ENCODE measurements at places on chromosomes 7 and 10. TPM values are rescaled to one million over a fixed set of nuclear protein-coding genes. Genes with fewer than 3 reads are reported as not detected.

SPAG6 gene
- not detected for polyA plus RNA-seq

GRCh38 chr10:81367132-81367531, 507.9 kb upstream of the NRG3 start:
- DNase-seq, result no peak

DNA sequence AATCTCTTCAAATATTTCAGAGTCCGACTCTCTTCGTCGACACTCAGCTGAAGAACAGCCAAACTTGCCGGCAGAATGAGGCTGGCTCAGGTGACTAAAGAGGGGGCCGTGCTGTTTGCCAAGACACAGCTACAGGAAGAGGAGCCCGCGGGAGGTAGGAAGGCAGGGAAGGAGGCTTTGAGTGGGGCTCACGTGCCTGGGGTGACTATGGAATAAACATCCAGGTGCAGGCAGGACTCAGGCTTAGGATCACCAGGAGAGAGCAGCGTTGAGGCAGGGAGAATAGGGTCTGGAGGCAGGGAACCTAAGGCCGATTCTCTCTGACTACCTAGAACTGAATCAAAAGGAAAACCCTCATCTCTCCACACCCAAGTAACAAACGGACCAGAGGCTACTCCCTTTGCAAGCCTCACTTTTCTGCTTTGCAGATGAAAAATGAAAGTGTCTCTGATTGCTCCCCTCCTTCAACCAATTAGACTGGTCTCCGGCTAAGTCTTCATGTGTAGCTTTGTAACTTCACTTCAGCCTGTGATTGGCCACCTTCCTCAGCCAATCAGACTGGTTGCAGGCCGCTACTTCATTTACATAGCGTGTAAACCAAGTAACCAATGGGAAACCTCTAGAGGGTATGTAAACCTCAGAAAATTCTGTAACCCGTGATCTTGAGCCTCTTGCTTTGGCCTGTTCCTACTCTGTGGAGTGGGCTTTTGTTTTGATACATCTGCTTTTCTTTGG, 19.7 kb upstream of the BNIP3 start:
- DNase-seq, result no peak

DNA sequence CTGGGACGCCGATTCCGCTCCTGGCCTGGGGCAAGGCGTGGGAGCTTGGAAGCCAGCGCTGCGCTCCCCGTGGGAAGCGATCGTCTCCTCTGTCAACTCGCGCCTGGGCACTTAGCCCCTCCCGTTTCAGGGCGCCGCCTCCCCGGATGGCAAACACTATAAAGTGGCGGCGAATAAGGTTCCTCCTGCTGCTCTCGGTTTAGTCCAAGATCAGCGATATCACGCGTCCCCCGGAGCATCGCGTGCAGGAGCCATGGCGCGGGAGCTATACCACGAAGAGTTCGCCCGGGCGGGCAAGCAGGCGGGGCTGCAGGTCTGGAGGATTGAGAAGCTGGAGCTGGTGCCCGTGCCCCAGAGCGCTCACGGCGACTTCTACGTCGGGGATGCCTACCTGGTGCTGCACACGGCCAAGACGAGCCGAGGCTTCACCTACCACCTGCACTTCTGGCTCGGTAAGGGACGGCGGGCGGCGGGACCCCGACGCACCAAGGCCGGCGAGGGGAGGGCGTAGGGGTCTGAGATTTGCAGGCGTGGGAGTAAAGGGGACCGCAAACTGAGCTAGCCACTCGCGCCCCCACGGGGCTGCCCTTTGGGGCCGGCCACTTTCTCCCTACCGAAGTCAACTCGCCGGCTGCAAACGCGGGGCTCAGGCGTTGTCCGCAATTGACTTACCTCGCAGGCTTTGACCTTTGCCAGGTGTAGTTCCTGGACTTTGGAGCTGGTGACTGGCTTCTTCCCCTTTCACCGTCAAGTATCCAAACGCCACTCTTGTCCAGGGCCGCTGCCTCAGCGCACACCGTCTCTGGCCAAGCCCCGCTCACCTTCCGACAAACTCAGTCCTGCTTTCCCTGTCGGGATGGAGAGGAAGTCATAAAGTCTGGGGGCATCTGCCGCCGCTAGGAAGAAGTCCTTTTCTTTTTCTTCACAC, at the start of gene SCIN:
Gene SCIN, plus strand, starts transcription at position 187 of the 928 bp plus-strand sequence. Its CDS starts 67 bp downstream, at position 254.
- peak; percentile 79 for DNase-seq
